Activated gamma-delta T cell (primary cell): ENCODE measurements at places on chromosomes 2 and 18.

- DNase-seq = no peak
Observed at GRCh38 chr2:88868861-88869260, 177.4 kb downstream of the RPIA start.

GRCh38 chr2:37674946-37675345 lies 3.5 kb upstream of the CDC42EP3 start:
- DNase-seq = no peak

- no peak for DNase-seq
Observed at GRCh38 chr2:207632575-207633493, 7.6 kb upstream of the METTL21A start.

DNA sequence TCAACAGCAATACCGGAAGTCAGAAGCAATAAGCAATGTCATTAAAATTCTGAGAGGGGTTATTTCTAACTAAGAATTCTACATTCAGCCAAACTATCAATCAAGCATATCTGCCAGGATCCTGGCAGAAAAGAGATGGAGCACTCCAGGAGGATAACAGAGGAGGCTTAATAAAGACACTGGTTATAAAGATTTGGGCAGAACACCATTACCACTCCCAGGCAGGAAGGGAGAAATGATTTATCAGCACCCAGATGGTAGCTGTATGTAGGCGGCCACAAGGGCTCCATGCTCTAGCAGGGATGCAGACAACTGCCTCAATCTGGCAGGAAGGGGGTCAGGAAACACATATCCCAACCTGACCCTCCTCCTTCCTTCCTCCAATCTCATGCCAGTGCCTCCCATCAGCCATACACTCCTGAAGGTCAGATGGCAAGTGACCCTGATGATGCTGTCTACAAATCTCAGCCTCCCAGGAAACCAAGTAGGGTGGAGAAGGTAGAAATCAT lies 20.5 kb upstream of the TNFAIP6 start:
- DNase-seq = no peak

DNA sequence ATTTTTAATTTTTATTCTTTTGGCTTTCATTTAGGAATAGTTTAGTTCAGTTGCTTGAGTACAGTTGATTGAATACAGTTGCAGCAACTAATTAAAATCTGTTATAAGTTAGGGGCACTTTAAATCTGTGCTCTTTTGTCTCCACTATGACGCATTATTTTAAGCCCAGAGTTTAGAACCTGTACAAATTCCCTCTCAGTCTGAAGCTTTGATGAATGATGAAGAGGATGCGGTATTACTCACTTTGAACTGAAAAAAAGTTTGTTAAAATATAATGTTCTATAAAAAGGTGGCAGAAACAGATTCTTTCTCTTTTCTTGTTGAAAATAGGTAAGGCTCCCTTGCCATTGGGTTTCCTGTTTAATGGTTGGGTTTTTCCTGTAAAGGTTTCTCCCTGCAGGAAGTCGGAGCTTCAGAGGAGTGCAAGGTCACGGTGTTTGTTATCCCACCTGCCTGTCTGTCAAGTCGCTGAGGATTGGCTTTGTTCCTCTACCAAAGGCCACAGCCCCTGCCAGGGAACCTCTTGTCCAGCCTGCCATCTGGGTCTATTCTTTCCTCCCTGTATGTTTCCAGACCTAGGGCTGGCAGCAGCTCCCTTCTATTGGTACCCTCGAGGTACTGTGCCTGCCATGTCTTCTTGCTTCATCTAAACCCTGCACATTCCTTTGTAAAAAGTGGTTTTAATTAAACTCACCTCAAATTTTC lies 43.8 kb upstream of the FN1 start:
- no peak for DNase-seq

DNA sequence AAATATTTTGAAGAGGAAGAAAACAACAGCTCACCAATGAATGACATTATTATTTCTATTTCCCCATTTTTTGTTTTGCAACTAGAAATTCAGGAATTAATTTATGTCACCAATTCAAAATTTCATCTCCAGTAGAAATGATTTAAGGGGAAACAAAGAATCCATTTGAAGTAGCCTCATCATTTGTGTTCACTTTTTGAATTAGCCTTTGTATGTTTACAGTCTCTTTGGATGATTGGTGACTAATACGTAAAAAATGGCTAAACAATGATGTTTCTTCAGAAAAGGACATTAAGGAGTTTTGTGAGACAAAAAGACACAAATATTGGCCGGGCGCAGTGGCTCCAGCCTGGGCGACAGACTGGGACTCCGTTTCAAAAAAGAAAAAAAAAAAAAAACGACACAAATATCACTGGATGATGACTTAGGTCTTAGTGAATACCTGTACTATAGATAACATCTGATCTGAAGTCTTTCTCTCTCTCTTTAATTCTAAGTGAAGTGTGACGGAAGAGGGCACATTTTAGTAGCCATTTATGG lies 313.2 kb downstream of the PIK3C3 start:
- DNase-seq = no peak

GRCh38 chr2:168054657-168055056 lies 192.7 kb downstream of the STK39 start:
- DNase-seq = no peak

DNA sequence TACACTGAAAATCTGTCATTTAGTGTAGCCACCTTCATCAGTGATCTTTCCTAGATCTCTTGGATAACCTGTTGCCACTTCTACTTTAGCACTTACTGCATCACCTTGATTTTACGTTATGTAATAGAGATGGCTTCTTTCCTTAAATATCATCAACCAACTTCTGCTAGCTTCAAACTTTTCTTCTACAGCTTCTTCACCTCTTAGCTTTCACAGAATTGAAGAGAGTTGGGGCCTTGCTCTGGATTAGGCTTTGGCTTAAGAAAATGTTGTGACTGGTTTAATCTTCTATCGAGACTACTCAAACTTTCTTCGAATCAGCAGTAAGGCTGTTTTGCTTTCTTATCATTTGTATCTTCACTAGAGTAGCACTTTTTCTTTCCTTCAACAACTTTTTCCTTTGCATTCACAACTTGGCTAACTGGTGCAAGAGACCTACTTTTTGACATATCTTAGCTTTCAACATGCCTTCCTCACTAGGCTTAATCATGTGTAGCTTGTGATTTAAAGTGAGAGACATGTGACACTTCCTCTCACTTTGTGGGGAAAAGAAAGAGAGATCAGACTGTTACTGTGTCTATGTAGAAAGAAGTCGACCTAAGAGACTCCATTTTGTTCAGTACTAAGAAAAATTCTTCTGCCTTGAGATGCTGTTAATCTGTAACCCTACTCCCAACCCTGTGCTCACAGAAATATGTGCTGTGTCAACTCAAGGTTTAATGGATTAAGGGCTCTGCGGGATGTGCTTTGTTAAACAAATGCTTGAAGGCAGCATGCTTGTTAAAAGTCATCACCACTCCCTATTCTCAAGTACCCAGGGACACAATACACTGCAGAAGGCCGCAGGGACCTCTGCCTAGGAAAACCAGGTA lies 99.6 kb downstream of the ATL2 start:
- DNase-seq = no peak

- no peak for DNase-seq
Observed at GRCh38 chr18:45202061-45202460, 413.2 kb upstream of the SLC14A2 start.

GRCh38 chr18:907885-908757 lies 3.5 kb downstream of the ADCYAP1 start:
- no peak for DNase-seq

GRCh38 chr18:26091047-26091630 lies 726 bp upstream of the SS18 start:
- DNase-seq = no peak

- no peak for DNase-seq
Observed at GRCh38 chr2:121707344-121707919, 29.2 kb downstream of the NIFK start.

DNA sequence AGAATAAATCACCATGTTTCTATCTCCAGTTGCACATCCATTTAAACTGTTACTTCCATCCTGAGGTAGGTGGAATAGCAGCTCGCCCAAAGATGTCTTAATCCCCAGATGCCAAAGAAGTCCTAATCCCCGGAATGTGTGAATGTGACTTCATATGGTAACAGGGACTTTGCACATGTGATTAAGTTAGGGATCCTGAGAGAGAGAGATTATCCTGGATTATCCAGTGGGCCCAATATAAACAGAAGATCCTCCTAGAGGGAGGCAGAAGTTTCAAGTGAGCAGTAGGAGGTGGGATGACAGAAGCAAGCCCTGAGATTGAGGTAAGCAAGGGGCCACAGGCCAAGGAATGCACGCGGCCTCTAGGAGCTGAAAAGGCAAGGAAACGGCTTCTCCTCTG lies 19.8 kb downstream of the CREG2 start:
- DNase-seq = no peak

DNA sequence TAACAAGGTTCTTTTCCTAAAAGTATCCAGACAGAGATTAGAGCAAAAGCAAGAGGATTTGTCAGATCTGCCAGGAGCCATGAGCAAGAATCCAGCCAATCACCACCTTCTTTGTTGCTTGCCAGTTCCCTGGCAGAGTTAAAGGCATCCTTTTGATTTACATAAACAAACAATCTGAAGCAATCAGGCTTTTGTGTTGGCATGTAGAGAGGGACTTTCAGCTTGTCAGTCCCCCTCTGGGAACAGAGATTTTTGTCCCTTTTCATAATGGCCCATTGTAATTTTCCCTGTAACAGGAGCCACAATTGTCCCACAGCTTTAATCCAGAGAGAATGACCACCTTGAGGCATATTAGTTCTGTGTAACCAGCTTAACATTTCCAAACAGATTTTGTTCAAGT lies at the start of gene ERMN:
Gene ERMN (minus strand): TSS at position 39 of the 400 bp plus-strand sequence. CDS start 182 bp downstream, outside the sequence.
- no peak for DNase-seq

- DNase-seq = no peak
Observed at GRCh38 chr2:7813541-7814292, 868.1 kb upstream of the ID2 start.

- no peak for DNase-seq
Observed at GRCh38 chr2:37718515-37719161, 47.2 kb upstream of the CDC42EP3 start.
